ENCODE measurements at places on chromosomes 5 and 9.
A peak's percentile ranks its signal among the peaks of the same experiment; 100 is the strongest.

GRCh38 chr9:88952086-88952615 is 39.1 kb upstream of the S1PR3 start:
- DNase-seq: no peak

- no peak for DNase-seq
Measured at GRCh38 chr9:75664597-75664996, 225.9 kb upstream of the PCSK5 start.

DNA sequence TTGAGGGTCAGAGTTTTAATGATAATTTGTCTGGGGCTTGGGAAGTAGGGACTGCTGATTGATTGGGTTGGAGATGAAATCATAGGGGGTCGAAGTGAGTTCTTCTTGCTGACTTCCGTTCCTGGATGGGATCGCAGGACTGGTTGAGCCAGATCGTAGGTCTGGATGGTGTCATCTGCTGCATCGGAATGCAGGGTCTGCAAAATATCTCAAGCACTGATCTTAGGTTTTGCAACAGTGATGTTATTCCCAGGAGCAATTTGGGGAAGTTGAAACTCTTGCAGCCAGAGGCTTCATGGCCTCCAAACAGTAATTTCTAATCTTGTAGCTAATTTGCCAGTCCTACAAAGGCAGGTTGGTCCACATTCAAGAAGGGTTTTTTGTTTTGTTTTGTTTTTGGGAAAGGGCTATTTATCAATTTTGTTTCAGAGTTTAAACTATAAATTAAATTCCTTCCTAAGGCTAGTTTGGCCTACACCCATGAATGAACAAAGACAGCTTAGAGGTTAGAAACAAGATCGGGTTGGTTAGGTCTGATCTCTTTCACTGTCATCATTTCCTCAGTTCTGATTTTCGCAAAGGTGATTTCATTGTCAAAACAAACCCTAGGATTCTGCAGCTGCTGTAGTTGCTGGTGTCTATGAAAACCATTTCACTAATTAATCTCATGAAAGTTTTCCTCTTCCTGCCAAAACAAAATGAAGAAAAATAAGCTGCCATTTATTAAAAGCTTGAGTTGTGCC is 388.0 kb downstream of the TMEM232 start:
- DNase-seq: peak; percentile 93

- DNase-seq: no peak
Measured at GRCh38 chr9:133119103-133119845, 1.8 kb downstream of the RALGDS start.

- peak; percentile 55 for DNase-seq
Measured at GRCh38 chr9:120980951-120981350, 54.4 kb upstream of the TRAF1 start.

GRCh38 chr9:71863631-71864030 is 47.4 kb downstream of the ABHD17B start:
- DNase-seq: no peak

- DNase-seq: peak; percentile 79
Measured at GRCh38 chr5:111070272-111071134, 1.0 kb upstream of the TSLP start.

- DNase-seq: peak; percentile 81
Measured at GRCh38 chr5:72611118-72611730, 104.0 kb upstream of the ZNF366 start.

- DNase-seq: peak; percentile 60
Measured at GRCh38 chr5:124747791-124748686, 1.6 kb upstream of the ZNF608 start.

DNA sequence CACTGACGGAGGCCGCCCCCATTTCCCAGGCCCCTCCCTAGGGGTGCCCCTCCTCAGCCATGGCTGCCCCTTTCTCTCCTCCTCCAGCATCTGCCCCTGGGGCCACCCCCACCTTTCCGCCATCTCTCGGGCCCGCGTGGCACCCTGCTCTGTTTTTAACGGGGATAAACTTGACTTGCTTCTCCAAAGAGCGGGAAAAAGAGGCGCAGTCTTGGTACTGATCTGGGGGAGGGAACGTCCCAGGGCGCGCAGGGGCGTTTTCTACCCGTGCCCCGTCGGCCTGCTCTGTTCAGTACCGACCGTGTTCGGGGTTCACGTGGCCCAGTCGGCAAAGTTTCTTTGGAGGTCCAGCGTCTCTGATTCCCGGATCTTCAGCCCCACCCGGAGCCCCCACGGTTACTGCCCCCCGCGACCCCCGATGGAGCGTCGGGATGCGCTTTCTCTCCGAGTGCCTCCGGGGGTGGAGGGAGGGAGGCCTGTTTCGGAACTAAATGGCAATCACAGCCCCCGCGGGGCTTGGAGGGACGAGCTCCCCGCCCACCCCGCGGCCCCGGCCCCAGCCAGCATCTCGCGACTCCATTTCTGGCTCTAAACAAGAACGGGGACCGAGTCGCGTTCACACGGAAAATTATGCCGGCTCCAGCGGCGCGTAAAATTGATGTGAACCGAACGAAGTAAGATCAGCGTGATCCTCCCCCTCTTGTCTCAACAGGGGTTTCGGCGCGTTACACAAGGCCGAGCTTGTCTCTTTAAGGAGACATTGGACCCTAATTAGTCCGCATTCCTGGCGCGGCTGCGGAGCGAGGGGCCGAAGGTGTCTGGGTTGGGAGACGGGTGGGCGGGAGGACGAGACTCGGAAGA is 1.1 kb upstream of the TLE4 start:
- DNase-seq: peak; percentile 68

DNA sequence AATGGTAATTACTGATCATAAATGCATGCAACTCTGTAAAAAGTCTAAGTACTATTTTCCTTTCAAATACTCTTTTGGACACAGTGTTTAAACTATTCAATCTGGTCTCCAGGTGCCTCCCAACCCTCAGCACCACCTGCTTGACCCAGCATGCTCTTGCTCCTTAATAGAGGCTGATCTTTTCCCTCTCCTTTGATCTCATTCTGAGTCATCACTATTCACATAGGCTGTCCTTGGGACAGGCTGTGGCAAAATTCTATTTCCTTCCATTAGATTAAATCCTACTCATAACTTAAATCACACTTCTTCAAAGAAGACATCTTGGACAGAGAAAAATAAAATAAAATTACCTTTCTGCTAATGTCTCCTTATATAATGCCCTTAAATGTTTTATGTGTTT is 199.4 kb upstream of the ST8SIA4 start:
- no peak for DNase-seq

- DNase-seq: no peak
Measured at GRCh38 chr9:89706086-89706485, 101.3 kb downstream of the GADD45G start.

DNA sequence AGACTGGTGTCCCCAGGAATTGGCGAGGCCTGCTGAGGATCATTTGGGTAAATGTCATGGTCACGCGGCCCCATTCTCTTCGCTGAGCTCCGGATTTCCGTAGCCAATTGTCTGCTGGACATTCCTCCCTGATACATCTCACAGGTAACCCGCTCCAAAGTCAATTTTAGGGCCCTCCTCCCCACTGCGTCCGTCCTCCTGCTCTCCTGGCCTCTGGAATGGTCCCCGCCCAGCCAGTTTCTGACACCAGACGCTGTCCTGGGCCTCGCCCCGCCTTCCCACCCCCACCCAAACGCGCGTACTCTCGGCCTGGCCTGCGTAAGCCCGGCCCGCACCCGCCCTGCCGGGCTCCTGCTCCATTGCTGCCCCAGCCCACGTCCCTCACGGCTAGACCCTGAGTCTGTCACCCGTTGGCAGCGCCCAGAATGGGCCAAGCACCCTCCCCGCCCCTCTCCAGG is 202.0 kb downstream of the AUH start:
- DNase-seq: peak; percentile 74

DNA sequence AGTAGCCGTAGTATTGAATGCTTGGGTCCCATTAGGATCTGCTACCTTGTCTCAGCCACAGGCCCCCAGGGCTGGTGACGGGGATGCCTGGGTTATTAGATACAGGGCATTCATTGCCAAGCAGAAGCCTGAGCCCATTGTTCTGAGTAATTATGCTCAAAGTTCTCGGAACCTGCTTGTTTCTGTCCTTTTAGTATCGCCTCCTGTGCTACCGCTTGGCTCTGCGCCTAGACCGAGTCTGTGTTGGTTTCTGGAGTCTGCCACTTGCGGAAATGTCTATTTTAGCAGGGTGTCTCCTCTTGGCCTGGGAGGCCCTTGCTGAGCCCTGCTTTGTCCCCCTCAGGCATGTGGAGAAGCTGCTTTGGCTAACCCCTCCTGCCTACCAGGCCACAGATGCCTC is 506.1 kb downstream of the BNC2 start:
- DNase-seq: peak; percentile 89

DNA sequence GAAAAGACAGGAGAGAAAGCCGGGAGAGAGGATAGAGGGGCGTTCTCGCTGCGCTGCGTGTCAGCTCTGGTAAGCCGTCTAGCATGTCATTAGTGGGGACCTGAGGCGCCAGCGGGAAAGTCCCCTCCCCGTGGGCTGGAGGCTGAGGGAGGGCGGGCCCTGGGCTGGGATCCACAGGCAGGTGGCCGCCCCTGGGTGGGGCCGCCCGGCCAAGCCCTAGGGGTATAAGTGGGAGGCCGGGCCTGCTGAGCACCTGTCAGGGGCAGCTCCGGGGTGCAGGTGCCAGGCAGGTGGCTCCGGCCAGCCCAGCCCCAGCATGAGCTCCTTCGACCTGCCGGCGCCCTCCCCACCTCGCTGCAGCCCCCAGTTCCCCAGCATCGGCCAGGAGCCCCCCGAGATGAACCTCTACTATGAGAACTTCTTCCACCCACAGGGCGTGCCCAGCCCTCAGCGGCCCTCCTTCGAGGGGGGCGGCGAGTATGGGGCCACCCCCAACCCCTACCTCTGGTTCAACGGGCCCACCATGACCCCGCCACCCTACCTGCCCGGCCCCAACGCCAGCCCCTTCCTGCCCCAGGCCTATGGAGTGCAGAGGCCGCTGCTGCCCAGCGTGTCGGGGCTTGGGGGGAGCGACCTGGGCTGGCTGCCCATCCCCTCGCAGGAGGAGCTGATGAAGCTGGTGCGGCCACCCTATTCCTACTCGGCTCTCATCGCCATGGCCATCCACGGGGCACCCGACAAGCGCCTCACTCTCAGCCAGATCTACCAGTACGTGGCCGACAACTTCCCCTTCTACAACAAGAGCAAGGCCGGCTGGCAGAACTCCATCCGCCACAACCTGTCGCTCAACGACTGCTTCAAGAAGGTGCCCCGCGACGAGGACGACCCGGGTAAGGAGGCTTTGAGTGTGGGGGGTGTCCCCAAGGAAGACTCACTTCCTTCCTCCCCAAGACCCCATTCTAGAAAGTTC is at the start of gene FOXI1:
FOXI1 (plus strand) TSS at position 256 of the 970 bp plus-strand sequence; CDS start at position 317, 61 bp downstream.
- peak; percentile 47 for DNase-seq

- no peak for DNase-seq
Measured at GRCh38 chr9:95610006-95610785, 93.4 kb upstream of the PTCH1 start.

DNA sequence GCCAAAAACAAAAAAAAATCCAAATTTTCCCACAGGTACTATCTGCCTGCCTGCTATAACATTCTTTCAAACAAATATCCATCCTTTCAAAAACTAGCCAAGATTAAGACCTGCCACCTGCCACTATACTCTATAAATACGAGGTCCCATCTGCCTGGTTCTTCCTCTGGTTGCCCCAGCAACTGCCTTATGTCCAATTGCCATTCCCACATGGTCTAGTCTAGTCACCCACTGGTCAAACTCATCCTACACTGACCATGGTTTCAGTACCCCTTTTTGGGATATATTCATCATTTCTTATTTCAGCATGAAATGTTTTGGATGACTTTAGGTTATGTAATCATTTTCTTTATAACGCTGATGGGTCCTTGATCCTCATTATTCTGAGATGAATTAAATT is 95.1 kb upstream of the CCNG1 start:
- DNase-seq: no peak

GRCh38 chr5:66881480-66882161 is 285.4 kb downstream of the MAST4 start:
- DNase-seq: no peak

DNA sequence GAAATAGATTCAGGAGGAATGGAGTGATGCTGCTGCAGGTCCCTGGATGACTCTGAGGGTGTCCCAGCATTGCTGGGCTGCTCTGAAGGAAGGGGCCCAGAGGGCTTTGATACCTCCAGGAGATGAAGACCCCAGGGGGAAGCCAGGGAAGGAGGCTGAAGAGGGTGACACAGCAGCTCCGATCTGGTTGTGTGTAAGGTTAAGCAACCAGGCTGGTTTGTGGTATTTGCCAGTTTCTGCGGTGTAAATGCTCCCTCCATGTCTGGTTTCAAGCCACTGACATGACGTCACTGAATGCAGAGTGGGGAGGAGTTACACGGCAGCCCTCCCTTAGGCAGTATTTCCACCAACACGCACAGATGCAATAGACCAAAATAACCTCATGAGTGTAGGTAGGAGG is 40.0 kb upstream of the ORM1 start:
- DNase-seq: peak; percentile 81

DNA sequence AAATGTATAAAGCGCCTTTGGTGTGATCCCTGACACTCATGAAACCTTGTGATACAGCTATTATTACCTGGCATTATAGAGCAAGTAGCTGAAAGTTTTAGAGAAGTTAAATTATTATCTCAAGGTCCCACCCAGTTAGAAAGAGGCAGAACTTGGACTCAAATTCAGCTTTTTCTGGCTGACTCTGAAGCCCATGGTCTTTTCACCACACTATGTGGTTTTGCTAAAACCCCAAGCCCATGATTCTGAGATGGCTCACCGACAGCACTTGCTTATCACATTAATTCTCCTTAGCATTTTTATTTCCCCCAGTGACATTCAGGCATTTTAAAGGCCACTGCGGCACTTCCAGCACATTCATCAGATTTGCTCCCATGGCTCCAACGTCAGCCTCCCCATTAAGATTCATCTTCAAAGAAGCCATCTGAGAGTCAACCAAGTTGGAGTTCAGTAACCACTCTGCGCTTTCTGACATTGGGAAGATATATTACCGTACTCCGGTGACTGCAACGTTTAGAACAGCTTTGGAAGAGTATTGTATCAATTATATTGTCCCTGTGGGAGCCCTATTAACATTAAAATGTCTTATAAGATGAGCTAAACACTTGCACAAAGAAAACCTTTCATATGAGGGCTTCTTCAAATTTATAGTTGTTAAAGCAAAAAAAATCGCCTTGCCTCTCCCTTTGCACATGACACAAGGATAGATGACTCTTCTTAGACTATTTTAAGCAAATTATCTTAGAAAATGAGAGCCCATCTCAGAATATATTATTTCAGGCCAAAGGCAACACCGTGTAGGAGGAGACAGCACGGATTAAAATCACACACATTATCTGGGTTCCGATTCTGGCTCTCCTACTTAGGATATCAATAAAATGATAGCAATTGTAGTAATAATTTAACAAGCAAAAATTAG is 638.1 kb downstream of the ACTL7B start:
- DNase-seq: no peak

- peak; percentile 59 for DNase-seq
Measured at GRCh38 chr9:13942695-13943094, 371.2 kb downstream of the NFIB start.

GRCh38 chr9:89795538-89796195 is 190.9 kb downstream of the GADD45G start:
- peak; percentile 50 for DNase-seq

GRCh38 chr9:108474356-108474755 is 381.4 kb downstream of the ACTL7B start:
- DNase-seq: no peak

Data from islet precursor cell (in vitro differentiated cells).